B cell (primary cell): ENCODE measurements at places on chromosomes 13 and 19.
A peak's percentile ranks its signal among the peaks of the same experiment; 100 is the strongest.

- no peak for DNase-seq
Observed at GRCh38 chr13:80877209-80877943, 536.5 kb upstream of the SPRY2 start.

DNA sequence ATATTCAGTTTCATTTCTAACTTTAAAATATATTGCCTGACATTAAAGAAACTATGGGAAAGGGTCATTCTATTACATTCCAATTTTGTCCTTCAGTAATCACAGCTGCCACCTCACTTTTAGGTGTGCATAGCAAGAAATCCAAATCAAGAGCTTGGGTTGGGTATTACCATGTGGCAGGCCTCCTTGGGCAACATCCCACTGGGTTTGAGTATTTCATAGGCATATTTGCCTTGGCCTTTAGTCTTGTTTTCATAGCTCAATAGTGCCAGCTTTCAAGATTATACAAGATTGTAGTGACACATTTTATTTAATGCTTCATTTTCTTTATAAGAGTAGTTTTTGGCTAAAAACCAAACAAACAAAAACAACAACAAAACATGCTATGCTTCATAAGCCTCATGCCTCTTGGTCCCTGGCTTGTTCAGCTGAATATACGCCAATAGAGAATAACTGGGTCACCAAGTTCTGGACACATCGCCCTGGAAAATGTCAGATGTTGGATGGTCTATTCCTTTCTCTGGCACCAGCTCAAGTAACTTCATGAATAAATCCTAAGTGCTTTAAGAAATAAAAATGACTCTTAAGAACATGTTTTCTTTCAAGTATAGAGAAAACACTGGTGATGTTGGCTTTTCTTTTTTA lies 167.4 kb upstream of the STARD13 start:
- DNase-seq: no peak

DNA sequence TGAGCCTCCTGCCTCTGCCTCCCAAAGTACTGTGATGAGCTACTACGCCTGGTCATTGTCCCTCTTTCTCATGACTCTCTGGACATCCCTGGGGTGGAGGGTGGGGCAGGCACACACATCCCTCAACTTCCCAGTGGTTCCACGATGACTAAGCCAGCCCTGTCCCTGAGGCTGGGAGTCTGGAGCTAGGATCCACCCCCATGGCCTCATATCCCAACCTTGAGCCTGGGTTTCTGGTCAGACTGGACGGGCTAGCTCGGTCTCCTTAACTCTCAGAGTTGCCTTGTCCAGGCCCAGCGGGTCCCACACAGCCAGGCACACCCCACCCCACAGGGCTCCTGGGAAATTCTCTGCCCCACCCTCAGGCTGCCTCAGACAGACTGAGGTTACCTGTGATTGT lies 19.6 kb downstream of the IER2 start:
- no peak for DNase-seq

DNA sequence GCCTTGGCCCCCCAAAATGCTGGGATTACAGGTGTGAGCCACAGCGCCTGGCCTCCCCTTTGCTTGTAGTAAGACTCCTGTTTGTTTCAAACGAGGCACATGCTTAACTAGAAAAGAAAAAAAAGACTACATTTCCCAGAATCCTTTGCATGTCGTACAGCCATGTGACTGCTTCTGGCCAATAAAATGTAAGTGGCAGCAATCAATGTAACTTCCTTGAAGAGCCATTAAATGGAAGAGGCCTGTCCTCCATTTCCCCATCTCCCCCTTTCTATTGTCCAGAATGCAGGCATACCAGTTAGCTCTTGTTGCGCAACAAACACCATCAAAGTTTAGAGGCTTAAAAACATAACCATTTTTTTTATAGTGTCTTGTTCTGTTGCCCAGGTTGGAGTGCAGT lies 10.4 kb upstream of the GPR32 start:
- peak; percentile 24 for DNase-seq

DNA sequence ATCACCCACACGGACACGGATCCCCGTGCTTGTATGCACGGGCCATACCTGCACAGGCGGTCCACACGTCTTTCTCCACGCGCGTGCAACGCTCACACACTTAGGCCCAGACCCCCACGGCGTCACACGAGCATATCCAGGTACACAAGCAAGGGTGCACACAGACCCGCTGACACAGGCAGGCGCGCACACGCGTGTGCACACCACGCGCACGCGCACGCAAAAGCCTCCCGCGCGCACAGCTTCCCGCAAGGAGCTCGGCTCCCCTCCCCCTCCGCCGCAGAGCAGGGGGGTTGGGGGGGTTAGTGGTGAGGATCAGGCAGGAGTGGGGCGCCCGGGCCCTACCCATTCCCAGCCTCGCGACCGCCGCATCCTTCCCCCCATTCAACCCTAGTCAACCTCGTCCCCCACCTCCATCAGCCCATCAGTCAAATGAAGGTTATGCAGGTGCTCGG lies 407 bp downstream of the RAB3A start:
- no peak for DNase-seq

DNA sequence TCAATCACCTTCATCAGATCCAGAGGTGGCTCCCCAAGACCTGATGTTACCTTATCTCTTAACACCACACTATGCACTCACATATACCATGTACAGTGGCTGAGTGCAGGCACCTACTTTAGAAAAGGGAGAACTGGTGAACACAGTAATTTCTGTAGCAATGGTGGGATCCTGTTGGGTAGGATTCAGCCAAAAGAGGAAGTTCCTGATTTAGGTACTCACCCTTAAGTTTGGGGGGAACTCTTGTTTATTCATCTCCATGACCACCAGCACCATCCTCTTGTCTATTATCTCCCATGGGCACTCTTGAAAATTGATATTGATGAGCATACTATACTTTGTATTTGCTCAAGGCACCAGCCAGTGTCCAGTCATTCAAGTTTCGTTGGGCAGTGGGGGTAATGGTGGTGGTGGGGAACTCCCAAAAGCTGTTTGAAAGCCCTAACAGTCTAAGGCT lies 324.4 kb downstream of the LMO7 start:
- DNase-seq: no peak

DNA sequence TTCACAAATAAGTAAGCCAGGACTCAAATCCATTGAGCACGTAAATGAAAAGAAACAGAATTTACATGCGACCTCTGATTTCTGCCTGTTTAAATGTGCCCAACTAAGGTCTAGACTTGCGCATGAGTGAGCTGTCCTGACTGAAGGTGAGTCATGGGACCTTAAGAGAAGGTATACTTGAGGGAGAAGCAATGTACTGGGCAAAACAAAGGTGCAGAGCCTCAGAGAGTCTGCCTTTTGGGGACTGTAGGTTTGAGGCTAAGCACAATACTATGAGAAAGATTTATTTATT lies 45.8 kb downstream of the UFM1 start:
- no peak for DNase-seq

GRCh38 chr19:5407356-5407755 lies 47.9 kb upstream of the ZNRF4 start:
- DNase-seq: no peak

DNA sequence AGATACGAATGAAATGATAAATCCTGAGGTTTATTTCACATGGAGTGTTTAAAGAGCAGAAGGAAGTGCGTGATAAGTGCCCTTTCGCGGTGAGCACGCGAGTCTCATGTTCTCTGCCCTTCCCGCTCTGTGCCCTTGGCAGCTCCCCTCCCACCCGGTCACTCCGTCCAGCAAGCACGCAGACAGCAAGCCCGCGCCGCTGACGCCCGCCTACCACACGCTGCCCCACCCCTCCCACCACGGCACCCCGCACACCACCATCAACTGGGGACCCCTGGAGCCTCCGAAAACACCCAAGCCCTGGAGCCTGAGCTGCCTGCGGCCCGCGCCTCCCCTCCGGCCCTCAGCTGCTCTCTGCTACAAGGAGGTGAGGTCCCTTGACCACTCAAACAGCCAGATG lies 37.4 kb upstream of the TEX29 start:
- DNase-seq: no peak

DNA sequence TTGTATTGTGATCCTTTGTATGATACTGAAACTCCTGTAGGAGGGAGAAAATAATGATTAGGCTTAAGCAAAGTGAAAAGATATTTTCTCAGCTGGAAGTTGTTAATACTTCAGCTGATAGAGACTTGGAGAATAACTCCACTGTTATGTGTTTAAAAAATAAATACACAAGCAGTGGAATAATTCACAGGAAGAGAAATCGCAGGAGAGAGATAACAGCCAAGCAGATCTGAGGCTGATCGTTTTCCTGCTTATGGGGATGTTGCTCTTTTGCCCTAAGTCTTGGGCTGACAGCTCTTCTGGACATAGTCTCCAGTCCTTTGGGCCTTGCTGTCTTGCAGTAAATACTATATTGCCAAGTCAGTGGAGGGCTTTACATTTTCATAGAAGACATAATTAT lies 93.3 kb downstream of the OLFM4 start:
- no peak for DNase-seq
